Mesothelial cell of epicardium (in vitro differentiated cells): ENCODE measurements at places on chromosomes 2 and 18. TPM values are rescaled to one million over a fixed set of nuclear protein-coding genes. Genes with fewer than 3 reads are reported as not detected.

The MOGAT1 gene
- total RNA-seq, result not detected in 3 replicates

The NT5DC4 gene
- not detected in 3 replicates for total RNA-seq

The KLHL29 gene
- total RNA-seq, result 27.4 to 30.2 TPM (median 28.3 TPM) in 3 replicates

The XIRP2 gene
- total RNA-seq, result 0.07 TPM in 1 of 3 replicates, not detected in the others

DNA sequence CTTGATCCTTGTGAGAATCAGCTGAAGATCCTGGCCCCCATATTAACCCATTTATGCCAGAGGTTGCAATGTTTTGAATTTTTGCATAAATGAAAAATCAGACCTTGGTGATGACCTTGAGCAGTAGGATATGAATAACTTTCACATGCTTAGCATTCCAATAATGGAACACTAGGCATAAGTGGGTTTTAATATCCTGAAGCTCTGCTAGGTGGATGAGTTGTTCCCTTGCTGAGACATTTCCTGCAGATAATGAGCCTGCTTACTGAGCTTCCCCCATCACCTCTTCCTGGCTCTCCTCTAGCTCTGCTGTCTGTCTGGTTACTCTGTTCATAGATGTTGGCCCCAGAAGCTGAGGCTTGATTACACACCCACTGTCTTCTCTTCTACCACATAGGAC, 25.5 kb upstream of the SEC11C start:
- DNase-seq, result no peak

DNA sequence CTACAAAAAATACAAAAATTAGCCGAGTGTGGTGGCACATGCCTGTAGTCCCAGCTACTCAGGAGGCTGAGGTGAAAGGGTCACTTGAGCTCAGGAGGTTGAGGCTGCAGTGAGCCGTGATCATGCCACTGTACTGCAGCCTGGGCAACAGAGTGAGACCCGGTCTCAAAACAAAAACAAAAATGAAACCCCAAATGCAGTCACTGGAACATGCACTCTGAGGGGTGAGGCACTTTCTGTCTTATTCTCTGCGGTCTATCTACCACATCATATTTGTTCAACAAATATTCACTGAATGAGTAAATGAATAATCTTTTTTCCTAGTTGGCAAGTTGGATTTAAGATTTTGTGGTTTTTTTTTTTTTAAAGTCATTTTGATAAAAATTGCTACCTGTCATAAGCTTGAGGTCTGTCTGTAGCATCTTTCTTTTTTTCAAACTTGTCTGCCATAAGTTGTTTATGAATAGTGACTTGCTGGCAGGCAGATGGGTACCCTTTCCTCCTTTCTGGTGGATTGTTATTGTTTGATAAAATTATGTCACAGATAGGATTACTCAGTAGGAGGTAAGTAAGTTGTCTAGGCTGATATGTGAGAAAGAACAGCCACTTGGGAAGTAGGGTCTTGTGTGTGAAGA, 11.8 kb downstream of the CHRNA1 start:
- no peak for DNase-seq

GRCh38 chr2:239760596-239760995, 264.5 kb downstream of the NDUFA10 start:
- no peak for DNase-seq

DNA sequence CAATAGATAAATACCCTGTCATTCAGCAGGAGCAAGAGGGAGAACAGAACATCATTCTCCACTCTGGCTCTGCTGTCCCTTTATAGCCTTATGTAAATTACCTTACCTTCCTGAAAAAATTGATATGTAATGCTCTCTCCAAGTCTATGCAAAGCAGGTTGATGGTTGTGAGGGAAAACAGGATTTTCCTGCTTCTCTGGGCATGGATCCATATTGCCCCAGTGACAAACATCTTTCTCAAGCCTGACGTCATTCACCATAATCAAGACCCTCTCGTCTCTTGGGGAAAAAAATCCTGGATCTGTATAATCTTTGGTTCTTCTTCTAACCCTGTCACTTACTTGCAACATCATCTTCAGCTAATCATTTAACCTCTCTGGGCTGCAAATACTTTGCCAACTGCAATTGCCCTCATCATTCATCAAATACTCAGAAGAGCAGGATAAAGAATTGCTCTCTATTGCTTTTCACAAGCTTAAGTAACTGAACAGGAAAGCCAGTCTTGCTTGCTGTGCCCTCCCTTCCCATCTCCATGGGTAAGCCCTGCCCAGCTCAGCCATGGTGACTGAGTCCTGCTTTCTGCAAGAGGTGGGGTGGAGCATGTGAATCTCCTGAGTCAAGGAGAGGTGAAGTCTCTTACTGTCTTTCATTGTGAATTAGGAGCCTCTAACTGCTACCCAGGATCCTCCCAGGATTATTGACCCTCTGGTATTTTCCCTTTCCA, 123.7 kb upstream of the KLF7 start:
- no peak for DNase-seq

DNA sequence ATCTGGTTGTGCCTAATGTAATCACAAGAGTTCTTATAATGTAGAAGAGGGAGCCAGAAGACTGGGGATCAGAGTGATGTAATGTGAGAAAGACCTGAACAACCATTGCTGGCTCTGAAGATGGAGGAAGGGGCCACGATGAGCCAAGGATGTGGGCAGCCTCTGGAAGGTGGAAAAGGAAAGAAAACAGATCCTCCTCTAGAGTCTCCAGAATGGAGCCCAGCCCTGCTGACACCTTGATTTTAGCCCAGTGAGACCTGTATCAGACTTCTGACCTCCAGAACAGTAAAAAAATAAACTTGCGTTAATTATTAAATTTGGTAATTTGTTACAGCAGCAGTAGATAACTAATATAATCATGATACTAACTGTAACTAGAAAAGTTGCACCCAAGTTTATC, 3.1 kb downstream of the RBKS start:
- DNase-seq, result no peak
